ENCODE measurements at places on chromosomes 2 and 18.

DNA sequence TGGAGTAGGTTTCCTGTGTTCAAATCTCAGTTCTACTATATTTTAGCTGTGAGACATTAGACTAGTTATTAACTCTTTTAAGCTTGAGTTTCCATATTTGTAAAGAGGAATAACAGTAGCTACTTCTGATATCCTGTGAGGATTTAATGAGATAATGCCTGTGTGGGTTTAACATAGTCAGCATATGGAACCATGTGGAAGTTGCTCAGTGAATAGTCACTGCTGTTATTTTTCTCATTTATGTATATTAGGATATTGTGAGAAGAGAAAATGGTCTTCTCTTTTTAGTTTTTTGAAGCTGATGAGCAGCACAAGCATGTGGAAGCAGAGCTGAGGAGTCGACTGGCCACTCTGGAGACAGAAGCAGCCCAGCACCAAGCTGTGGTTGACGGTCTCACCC is 70.5 kb upstream of the STON1 start:
- no peak for DNase-seq

- no peak for DNase-seq
Observed at GRCh38 chr2:57190007-57190406, 856.6 kb upstream of the VRK2 start.

DNA sequence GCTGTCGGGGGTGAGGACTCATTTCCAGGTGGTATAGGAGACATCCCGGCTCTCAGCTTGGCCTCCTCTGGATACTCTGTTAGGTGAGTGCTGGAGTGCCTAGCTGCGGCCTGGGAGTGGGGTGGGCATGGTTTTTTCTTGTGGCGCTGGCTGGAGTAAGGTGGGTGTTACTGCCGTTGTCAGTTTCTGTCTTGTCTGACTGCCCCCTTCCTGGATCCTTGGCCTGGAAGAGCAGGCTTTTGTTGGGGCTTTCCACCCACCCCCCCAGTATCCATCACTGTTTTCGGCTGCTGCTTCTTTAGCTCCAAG is 69.2 kb downstream of the DGKD start:
- no peak for DNase-seq

DNA sequence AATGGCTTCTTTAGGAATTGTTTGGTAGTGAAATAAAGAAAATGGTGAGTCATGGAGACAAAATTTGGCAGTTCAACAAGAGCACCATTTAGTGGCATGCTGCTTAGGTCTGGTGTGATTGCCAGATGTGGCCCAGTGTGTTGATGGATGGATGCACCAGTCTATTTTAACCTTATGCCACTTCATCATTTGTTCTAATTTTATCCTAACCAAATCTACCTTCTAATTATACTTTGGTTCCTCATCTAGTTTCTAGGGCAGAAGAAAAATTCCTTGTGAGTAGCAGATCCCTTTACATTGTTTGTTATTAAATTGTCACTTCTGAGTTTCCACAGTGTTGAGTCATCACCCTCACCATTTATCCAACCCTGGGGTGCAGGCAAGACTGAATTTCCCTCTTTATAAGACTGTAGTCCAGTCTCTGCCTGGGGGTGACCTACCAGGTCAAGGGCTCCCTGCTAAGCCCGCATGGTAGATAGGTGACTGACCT is 32.5 kb downstream of the NABP1 start:
- no peak for DNase-seq

GRCh38 chr2:19733951-19734425 is 167.8 kb downstream of the TTC32 start:
- DNase-seq = no peak

DNA sequence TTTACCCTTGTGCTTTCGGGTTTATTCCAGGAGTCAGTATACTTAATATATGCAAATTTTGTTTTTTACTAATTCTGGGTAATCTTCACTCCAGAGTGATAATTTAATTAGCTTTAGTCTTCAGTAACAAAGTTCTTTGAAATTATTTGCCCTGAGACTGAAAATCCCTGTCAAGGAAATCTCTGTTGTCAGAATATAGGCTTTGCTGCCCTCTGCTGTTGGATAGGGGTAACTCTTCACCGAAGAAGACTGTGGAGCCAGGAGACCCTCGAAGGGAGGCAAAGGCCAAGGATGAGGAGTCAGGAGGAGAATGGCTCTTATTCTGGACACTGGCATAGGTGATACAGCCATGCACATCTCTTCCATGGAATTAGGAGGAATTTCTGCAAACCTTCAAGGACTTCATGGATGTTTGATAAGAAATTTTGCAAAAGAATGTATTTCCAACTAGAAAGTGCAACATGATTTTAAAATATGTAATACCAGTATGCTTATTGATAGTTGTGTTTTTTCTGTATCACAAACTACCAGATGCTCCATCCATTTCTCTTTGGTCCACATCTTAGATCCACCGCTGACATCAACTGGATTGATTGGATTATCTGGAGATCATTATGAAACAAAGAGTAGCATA is 182.3 kb downstream of the RDH14 start:
- peak; percentile 24 for DNase-seq

DNA sequence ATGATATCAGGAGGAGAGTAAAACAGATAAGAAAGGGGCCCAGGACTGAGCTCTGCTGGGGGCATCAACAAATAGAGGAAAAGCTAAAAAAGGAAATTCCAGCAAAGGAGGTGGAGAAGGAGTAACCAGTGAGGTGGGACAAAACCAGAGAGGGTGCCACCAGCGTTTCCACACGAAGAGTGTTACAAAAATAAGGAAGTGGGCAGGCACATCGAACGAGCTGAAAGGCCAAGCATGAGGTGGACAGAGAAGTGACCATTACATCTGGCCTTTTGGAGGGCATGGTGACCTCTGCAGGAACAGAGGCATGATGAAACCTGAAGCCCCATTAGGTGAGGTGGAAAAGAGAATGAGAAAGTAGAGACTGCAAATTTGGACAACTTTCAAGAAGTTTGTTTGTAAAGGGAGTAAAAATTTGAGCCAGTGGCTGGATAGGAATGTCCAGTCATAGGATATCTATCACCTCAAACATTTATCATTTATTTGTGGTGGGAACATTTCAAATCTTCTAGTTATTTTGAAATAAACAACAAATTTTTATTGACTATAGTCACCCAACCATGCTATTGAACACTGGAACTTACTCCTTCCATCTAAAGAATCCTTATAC is 18.4 kb upstream of the VIT start:
- no peak for DNase-seq

GRCh38 chr2:23760736-23761135 is 166.2 kb downstream of the ATAD2B start:
- DNase-seq = no peak

GRCh38 chr2:5980450-5981190 is 288.4 kb downstream of the SOX11 start:
- DNase-seq = no peak

DNA sequence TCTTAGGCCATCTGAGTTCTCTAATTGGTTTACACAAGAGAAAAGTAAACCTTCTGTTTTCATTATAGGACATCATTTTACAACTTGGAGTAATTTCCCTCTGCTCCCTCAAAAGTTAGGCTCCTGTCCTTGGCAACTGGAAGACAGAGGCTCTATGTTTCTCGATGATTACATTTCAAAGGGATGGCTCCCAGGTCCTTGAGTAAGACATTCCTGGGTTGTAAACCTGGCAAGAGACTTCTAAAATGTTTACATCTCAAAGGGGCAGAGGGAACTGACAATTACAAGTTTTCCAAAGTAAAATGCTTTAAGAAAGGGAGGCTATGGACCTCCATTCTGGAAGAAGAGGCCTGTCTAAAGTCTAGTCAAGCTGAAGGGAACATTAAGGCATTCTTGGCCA is 268.3 kb upstream of the REG3G start:
- no peak for DNase-seq

DNA sequence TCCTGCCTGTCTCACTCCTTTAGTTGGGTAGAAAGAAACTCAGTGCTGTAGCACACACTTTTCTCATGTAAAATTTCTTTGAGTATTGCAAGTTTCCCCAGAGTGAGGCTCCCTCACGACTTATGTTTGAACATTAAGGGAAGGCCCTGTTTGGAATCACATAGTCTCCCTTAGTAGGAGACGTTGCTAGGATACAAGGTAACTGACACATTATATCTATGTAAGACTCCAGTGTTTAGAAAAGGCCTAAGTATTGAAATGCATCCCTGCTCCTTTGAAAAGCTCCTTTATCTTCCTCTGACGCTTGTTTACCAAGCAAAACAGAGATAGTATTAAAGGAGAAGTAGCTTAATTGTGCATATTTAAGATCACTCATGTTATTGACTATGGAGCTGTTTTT is 248.2 kb downstream of the PHLPP1 start:
- DNase-seq = no peak

GRCh38 chr2:31693882-31694281 is 113.1 kb upstream of the SRD5A2 start:
- no peak for DNase-seq

DNA sequence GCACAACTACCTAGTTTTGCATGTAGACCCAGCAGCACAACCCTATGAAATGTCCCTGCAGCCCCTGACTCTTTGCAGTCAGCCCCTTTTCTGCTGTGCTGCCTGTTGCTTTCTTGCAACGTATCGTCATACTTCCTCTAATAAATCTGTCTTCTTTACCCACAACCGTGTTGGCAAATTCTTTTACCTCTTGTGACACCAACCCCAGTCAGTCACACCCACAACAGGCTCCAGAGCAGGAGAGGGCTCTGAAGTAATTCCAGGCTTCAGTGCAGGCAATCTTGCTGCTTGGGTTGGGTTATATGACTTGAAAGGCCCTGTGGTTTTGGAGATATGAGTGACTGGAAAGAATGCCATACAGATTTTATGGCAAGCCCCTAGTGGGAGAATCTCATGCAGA is 79.1 kb upstream of the KCNH7 start:
- no peak for DNase-seq

GRCh38 chr2:166671235-166671634 is 177.2 kb upstream of the SCN7A start:
- no peak for DNase-seq

- no peak for DNase-seq
Observed at GRCh38 chr2:203841654-203842053, 25.9 kb upstream of the CTLA4 start.

- DNase-seq = no peak
Observed at GRCh38 chr2:100208141-100208770, 65.9 kb upstream of the AFF3 start.

- DNase-seq = no peak
Observed at GRCh38 chr2:175372704-175373701, 191.5 kb upstream of the ATP5MC3 start.

GRCh38 chr2:24122366-24123194 is 554 bp downstream of the PFN4 start:
- no peak for DNase-seq

- DNase-seq = no peak
Observed at GRCh38 chr2:26569216-26570082, 71.7 kb downstream of the CIB4 start.

GRCh38 chr18:36066001-36066400 is 1.4 kb downstream of the RPRD1A start:
- no peak for DNase-seq

DNA sequence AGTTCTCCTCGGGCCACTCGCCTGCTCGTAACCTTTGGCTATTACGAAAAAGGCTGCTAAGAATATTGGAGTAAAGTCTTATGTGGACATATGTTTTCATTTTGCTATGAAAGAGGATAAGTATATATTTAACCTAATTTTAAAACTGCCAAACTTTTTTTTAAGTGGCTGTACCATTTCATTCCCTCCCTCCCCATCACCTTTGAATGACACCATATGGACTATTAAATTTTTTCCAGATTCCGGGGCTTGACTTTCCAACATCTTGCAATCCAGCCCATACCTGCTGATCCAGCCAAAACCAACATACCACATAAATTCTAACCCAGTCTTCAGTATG is 31.5 kb downstream of the REEP1 start:
- DNase-seq = no peak

DNA sequence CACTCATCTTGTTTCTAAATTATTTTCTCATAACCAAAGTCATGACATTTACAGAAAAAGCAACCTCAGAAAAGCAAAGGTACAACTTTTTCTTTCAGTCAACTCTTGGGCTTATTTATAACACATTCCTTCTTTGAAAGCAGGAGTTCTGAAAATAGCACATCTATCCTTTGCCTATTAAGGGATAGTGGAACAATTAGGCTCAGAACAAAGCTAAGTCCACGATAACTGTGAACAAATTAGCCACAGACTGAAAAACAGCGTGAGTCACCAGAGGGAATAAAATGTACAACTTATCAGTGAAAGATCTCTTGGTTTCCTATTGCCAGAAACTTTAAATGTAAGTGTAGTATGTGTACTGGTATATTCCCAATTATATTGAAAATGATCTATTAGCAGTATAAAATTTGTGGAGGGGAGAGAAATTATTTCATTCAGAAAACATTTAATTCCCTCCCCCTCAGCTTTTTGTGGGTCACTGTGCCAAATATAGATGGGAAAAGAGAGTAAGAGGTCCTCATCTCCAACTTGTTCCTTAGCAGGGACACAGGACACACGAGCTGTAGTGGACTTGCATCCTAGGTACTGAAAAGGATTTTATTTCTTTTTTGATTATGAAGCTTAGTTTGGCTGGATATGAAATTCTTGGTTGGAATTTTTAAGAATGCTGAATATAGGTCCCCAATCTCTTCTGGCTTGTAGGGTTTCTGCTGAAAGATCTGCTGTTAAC is 15.4 kb upstream of the MATN3 start:
- no peak for DNase-seq

DNA sequence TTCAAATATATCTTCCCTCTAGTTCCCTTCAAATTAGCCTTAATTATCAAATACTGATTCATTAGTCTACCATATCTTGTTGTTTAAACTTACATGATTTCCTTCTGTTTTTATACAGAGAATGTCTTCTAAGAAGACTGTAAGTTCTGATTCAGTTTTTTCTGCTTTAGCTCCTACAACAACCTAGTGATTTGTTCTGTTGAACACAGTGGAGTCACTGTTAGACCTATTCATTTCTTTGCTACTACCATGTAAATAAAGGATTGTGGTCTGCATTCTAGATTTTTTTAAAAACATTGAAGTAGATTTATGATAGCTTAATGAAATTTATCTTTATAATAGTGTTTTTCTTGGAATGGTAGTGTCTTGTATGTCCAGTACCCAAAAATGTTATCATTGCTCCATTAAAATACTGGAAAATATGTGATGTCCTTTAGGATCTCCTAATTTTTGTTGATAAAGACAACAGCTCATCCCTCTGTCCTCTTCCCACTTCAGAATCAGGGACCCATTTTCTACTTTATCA is 146.4 kb downstream of the MBD5 start:
- no peak for DNase-seq

DNA sequence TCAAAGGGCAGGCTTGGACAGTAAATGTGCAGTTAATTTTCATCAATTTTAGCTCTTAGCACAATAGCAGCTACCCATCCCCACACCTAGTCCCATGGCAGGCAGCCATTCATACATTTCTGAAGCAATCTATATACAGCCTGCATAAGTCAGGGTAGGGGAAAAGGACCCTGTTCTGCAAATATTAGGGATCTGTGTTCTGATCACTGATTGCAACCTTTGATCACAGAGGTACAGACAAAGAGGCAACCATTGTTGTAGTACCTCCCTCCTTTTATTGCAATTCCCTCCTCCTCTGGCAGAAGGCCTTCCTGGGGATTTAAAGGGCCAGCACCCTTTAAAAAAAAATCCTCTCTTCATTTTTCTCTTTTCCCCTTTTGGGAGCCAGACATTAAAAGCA is 58.3 kb downstream of the KANSL1L start:
- DNase-seq = no peak
